Renal cortical epithelial cell (primary cell): ENCODE measurements at places on chromosomes 3 and 15. TPM values are rescaled to one million over a fixed set of nuclear protein-coding genes. Genes with fewer than 3 reads are reported as not detected.

Gene BFSP2
- total RNA-seq = not detected in 2 replicates

Gene CCR9
- total RNA-seq = 0.35 TPM in 1 of 2 replicates, not detected in the other

Gene ADAMTS17
- 1.4 and 1.5 TPM in 2 replicates for total RNA-seq

Gene CDCP1
- total RNA-seq = 55.7 and 58.9 TPM in 2 replicates

Gene XCR1
- total RNA-seq = not detected in 2 replicates

Gene TEX55
- total RNA-seq = not detected in 2 replicates

Gene BNC1
- 18.4 and 26.7 TPM in 2 replicates for total RNA-seq

DNA sequence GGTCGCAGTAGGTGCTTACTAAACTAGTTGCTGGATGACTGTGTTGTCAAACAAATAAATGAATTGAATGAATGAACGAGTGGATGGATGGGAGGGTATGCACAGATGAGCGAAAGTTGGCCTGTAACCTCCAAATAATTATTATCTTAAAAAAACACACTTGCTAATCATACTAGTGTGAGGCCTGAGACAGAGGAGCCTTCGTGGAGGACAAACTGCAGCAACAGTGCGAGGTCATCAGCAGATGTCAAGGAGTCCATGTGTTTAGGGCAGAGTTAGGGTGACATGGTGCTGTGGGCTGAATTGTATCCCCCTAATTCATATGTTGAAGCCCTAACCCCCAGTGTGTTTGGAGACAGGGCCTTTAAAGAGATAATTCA lies 24.4 kb downstream of the CORO2B start:
- no peak for DNase-seq

DNA sequence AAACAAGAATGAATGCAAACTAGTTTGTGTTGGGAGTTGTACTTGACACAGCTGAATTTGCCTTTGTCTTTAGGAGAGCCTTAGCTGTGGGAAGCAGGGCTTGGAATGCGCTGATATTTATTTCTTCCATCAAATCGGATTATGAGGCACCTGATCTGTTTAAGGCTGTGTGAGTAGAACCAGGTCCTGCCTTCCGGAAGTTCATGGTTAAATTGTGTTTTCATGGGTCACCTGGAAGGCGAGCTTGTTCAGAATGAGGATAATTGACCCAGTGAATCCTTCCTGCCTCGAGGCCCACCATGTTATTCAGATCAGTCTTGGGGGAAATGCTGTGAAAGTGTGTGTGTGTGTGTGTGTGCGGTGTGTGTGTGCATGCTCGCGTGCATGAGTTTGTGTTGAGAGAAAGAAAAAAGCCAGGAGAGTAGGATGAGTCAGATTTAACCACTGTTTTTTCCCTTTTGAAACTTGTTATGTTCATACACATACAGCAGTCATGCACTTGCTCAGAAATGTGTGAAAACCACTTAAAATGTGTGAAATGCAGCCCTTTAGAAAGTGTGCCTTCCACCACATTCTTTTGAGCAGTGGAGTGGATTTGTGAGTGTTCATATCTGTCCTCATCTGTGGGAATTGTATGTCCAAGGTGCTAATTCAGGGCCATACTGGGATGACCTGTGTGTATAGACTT lies 36.7 kb downstream of the SMAD3 start:
- DNase-seq = peak; percentile 92

DNA sequence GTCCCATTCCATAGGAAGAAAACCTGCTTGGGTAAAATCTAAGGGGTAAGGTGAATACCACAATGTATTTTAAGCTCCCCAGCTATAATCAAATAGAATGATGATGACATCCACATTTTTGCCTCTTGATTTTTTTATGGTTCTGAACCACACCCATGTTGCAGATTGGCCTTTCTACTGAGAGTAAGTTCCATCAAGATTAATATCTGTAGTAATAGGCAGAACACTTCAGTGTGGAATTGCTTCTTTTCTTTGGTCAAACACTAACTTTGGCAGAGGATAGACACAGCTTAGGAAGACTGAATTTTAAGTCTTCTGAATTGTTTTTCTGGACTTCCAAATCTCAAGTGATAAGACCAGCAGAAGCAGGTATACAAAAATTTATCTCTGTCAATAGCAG lies 27.0 kb downstream of the PLS1 start:
- DNase-seq = no peak

- no peak for DNase-seq
These were observed 121.5 kb downstream of the DTWD1 start for GRCh38 chr15:49742381-49742780.

- no peak for DNase-seq
These were observed 42.7 kb upstream of the SKOR1 start for GRCh38 chr15:67782691-67782991.

- DNase-seq = peak; percentile 64
These were observed 590.4 kb upstream of the DPPA4 start for GRCh38 chr3:109927726-109928125.

DNA sequence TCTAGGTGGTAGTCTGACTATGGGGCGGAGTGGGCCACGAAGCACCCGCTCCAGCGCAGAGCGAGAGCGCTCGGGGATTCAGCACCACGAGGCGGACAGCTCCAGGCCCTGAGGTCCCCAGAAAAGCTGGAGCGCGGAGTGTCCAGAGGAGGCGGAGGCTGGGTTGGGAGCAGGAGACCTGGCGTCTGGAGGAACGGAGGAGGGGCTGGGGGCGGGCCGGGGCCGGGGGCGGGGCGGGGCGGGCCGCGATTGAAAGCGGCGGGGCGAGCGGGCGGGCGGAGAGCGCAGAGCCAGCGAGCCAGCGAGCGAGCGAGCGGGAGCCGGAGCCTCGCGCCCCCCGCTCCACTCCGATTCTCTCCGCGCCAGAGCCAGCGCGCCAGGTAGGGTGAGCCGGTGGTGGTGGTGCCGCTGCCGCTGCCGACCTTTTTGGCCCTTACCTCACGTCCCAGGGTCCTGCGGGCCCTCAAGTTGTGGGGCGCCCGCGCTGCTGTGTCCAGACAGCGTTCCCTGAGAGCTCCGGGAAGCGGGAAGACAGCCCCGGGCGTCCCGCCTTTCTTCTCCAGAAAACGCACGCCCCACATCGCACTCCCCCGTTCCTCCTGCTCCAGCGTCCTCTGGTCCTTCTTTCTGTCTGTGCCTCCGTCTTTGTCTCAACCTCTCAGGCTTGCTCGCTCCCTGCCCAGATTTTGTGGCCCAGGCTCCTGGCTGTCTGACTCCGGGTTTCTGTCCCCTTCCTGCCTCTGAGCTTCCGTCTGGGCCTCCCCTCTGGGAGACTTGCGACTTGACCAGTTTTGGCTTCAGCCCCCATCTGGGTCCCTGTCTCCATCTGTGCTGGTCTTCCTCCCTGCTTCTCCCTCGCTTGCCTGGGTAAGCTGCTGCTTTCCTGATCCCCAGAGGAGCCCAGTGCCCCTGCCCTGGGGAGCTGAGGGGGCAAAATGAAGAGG lies at the start of gene GRM2:
Gene GRM2, plus strand, starts transcription at position 281 of the 944 bp plus-strand sequence. CDS start 1,916 bp downstream, outside the sequence.
- peak; percentile 60 for DNase-seq

- no peak for DNase-seq
These were observed 95.2 kb downstream of the CHSY1 start for GRCh38 chr15:101156509-101157159.

DNA sequence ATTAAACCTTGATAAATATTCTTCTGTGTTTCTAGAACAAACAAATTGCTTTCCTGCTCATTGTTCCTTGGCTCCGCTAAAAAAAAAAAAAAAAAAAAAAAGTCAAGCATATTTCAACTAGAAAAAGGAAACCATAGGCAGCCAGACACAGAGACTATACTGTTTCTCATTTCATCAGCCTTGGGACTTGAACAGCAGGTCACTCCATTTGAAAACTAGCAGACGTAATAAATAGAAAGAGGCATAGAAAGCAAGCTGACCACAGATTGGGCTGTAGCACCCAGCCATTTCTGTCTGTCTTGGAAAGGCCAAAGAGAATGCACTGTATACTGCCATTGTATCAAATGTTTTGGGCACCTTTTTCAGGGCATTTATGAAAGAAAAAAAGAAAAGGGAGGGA lies 697.1 kb downstream of the NLGN1 start:
- DNase-seq = no peak

GRCh38 chr3:49534581-49535441 lies 19.5 kb upstream of the BSN start:
- DNase-seq = peak; percentile 69

GRCh38 chr3:26259176-26259575 lies 363.4 kb upstream of the LRRC3B start:
- no peak for DNase-seq

DNA sequence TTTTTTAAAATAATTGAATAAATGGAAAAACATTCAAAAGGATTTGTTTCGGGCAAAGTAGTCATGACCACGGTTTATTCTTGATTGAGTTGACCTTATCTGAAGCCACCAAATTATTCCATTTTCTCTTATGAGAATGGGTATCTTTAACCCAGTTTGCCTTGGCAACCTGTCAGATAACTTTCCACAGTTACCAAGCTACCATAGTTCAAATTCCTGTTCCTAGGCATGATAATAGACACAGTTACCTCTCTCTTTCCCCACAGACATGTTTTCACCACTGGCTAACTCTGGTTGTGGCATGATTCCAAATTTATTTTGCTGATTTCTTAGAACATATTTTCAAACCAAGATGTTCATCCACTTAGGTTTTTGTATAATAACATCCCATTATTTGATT lies 84.9 kb downstream of the NECTIN3 start:
- peak; percentile 11 for DNase-seq

- no peak for DNase-seq
These were observed 20.0 kb upstream of the SPESP1 start for GRCh38 chr15:68910341-68910740.

GRCh38 chr15:25783607-25784540 lies 79.3 kb downstream of the ATP10A start:
- DNase-seq = no peak

- DNase-seq = peak; percentile 73
These were observed 11.8 kb downstream of the ANAPC13 start for GRCh38 chr3:134473868-134474546.

DNA sequence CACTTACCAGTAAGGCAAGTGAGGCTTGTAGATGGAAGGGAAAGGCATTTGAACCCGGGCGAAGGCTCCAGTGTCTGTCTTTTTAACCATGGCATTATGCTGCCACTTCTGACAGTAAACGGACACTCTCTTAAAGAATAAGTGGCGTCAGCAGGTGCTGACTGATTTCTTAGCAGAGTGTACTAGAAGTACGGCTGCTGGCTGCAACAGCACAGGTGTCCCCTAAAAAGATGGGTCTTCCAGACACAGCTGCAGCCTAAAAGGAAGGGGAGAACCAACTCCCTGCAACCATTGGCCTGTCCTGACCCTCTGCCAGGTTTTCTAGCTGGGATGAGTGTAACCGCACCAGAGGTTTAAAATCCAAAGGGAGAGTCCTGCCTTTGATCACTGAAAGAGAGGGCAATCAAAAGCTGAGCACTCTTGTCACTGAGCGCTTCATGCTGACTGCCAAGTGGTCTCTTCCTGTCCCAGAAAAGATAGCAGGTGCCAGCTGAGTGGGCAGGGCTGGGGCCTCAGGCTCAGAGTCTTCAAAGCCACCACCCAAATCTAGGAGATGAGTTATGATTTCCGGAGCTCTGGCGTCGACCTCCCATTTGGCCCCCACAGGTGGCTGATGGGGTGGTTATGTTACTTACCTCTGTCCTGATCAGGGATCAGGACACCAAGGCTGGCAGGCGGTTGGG lies 255.8 kb downstream of the SLCO3A1 start:
- no peak for DNase-seq

DNA sequence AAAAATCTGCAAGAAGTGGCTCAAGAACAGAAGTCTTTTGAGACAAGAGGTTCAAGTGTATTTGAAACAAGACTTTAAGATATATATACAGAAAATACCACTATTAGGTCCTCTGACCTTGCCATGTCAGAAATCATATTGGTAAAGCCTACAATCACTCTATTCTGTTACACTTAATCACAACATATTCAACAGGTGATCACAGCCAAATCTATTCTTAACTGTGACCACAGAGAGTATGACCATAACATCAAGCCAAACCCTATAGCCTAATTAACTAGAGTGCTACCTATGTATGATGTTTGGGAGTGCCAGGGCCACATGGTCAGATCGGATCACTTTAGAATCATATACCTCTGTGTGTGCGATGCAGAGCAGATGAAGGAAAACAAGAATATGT lies 2.2 kb downstream of the DNAJC19 start:
- DNase-seq = no peak

DNA sequence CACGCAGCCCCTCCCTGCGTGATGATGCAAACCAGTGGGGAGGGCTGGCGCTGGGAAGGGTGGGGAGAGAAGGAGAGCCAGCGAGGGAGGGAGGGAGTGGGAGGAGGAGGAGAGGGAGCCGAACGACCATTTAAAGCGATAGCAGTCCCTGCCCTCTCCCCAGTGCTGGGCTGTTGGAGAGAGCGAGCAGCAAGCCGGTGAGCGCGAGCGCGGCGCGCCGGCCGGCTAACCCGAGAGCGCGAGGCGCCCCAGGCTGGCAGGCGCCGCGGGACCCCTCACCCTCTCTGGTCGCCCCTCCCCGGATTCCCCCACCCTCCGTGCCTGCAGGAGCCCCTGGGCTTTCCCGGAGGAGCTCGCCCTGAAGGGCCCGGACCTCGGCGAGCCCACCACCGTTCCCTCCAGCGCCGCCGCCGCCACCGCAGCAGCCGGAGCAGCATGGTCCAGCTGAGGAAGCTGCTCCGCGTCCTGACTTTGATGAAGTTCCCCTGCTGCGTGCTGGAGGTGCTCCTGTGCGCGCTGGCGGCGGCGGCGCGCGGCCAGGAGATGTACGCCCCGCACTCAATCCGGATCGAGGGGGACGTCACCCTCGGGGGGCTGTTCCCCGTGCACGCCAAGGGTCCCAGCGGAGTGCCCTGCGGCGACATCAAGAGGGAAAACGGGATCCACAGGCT lies at the start of gene GRM7:
Gene GRM7, plus strand, starts transcription at position 162 of the 671 bp plus-strand sequence.
- peak; percentile 1 for DNase-seq

DNA sequence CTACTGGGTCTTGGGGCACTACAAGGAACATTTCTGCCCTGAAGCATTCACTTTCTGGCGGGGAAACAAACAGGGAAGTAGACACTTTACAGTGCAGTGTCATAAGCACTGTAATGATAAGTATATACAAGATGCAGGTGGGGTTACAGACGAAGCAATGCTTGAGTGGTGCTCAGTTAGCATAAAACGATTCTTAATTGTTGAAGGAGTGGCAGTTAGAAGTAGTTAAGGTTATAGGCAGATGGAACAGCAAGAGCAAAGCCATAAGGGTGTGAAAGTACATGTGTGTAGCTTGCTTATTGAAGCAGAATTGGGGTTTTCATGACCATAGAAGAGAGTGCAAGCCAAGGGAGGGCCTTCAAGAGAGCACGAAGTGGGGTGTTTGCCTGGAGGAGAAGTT lies 46.2 kb downstream of the SLC25A26 start:
- peak; percentile 7 for DNase-seq

GRCh38 chr3:112774293-112774926 lies 72.3 kb downstream of the CD200R1L start:
- peak; percentile 36 for DNase-seq

- no peak for DNase-seq
These were observed 18.2 kb upstream of the CEMIP start for GRCh38 chr15:80760960-80761359.

DNA sequence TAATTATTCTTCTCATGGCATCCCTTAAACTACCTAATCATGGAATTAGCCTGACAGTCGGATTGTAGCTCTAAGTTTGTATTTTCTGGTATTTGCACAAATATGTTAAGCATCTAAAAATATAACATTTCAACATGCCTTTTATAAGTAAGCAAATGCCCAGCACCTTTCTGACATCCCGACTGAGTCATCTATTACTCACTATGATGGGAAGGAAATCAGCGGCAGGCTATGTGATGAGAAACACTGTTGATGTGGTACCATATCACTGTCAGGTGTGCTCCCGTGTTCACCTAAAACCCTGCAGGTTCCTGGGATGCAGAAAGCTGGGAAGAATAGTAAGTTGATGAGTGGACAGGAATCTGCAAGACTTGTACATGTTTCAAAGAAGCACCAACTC lies 367.8 kb upstream of the IL12A start:
- peak; percentile 91 for DNase-seq
